HT1080 (cell line): ENCODE measurements at places on chromosomes 3 and 15. TPM values are rescaled to one million over a fixed set of nuclear protein-coding genes. Genes with fewer than 3 reads are reported as not detected.

The ACAN gene
- total RNA-seq: 0.27 and 0.37 TPM in 2 replicates

The PLA2G4E gene
- total RNA-seq: 0.07 TPM in 1 of 2 replicates, not detected in the other

GRCh38 chr3:79258479-79258878 is 509.3 kb downstream of the ROBO1 start:
- DNase-seq: no peak

DNA sequence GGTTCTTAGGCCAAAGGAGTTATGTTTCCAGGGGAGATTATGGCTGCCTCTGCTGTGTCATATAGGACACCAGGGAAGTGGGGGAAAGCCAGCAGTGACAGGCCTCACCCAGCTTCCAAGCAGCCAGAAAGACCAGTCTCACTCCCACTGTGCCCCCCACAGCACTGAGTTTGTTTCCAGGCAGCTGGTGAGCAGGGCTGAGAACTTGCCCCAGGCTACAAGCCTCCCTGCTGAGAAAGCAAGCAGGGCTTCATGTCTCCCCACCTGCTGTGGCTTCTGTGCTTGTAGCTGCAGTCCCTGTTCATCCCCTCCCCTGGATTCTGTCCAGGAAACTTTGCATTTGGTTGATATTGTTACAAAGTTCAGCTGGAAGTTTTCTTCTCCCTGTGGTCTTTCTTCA is 376.3 kb downstream of the PDCD6IP start:
- no peak for DNase-seq

DNA sequence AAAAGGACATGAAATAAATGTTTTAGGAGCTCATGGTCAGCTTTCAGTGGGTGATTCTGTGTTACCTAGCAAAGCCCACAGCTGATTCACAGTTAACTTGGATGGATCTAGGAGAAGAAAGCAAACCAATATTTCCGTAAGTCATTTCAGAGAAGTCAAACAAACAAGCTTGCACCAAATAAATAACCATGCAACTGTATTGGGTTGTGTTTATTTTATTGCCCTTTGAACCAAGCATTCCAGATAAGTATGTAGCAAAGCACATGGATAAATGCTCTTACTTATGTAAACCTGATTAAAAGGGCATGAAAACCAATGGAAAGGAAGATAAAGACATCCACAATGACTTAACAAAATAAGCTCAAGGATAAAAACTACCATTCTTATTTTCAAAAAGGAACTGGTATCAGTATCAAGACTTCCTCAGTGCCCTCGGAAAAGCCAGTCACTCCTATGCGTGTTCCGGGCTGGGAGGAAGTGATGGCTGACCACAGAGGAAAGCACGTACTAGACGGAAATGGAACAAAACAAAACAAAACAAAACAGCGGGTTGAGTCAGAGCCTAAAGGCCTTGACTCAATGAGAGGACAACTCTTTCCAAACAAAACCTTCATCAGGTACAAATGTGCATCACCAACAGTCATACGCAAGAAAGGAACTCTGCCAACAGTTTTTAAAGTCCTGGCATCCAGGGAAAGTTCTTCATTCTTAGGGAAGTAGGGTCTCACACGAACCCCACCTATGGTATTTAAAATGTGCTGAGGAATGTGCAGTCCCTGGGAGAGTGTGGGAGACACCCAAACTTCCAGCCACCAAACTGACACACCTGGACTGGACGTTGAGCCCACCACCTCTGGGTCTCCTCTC is 103.3 kb downstream of the SNRK start:
- peak; percentile 95 for DNase-seq

- DNase-seq: no peak
Observed at GRCh38 chr3:100400419-100400779, 490 bp downstream of the TOMM70 start.

- peak; percentile 70 for DNase-seq
Observed at GRCh38 chr3:194472290-194472920, 14.4 kb downstream of the ATP13A3 start.
